ENCODE measurements at places on chromosomes 1 and 21.
A peak's percentile ranks its signal among the peaks of the same experiment; 100 is the strongest.

DNA sequence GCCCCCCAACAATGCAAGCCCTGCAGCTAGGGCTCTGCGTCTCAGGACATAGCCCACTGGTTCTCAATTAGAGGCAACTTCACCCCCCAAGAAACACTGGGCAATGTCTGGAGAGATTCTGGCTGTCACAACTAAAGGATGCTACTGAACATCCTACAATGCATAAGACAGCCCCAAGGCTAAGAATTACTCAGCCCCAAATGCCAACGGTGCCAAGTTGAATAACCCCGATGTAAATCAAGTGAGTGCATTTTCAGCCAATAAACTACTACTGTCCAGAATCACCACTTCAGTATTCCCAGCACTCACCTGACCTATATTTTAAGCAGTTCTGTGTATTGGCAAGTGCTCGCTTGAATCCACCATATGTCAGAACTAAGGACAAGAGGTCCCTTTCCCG, 6.9 kb downstream of the RIPK4 start:
- no peak for DNase-seq

DNA sequence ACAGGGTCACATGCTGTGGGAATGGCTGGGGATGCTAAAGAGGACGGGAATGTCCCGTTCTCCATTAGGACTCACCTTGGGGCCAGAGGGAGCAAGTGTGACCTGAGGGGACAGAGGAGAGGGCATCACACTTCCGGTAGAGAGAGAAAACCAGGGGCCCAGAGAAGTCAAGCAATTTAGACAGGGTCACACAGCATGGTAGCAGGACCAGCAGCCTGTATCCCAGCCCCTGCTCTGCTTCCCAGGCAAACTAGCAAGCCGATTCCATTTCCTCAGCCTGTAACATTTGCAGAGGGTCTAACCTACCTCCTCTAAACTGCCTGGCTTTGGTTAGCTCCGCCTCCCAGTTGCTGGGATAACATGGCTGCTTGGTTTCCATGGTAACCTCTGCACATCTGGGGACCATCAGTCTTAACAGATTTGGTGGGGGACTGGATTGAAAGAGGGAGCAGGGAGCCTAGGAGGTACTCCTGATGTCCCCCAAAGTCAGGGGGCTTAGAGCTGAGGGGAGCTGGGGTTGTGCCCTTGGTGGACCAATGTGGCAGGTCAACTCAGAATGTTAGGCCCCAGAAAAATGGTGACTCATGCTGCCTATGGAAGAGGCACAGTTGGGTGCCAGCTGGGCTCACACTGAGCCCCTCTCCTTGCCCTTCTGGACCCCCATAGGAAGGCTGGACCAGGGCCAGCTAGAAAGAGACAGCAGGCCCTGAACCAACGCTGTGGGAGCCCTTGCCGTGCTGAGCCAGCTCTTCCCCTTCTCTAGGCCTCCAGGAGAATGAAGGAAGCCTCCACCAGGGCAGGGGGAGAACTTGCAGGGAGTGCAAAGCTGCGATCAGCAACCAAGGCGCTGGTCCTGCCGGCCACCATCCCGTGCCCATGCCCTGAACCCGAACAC, 9.5 kb downstream of the COL16A1 start:
- DNase-seq, result no peak

- DNase-seq, result peak; percentile 82
Observed at GRCh38 chr1:155859881-155860871, 809 bp downstream of the SYT11 start.

DNA sequence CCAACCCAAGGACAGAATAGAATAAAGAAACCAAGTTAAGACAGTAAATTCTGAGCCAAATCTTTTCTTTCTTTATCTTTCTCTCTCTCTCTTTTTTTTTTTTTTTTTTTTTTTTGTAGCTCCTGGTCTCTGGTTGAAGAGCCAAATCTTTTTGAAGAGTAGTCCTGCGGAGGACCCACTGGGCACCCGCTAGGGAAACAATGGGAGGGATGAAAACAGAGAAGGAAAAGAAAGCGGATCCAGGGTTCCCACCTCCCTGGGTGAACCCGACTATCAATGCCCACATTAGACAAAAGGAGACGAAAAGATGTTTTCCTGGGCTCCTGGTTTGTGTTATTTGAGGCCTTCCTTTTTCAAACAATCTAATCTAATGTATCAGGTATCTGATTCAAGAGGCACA, 49.8 kb upstream of the FBXO28 start:
- no peak for DNase-seq

DNA sequence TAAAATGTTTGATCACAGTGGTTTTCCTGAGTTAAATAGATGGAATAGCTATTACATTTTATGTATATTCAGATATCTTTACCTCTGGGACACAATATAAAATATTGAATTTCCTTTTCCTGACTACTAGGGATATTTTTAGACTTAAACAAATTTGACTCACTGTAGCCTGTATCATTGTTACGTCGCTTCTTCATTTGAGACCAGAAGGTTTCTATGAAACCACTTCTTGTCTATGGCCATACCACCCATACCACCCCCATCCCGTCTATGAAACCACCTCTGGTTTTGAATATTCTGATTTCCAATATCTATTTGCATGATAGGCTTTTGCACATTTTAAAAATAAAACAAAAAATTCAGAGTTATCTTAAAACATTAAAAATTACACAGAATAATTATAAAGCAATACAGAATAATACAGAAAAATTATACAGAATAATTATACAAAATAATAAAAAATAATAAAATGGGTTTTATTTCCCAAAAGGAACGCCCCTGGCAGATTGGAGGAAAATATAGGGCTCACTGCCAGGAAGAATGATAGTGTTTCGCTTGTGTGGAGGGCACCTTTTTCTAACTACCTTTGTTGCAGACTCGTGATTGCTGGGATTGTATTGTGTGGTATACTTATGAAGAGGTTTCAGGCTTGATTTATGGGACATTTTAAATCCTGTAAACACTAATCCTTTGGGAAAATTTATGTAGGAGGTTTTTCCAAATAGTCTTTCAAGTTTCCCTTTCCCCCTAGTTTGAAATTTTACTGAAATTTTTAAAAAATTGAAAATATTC, 4.7 kb downstream of the SPEN start:
- no peak for DNase-seq
